ENCODE measurements at places on chromosomes 1 and 21. TPM values are rescaled to one million over a fixed set of nuclear protein-coding genes. Genes with fewer than 3 reads are reported as not detected.

DNA sequence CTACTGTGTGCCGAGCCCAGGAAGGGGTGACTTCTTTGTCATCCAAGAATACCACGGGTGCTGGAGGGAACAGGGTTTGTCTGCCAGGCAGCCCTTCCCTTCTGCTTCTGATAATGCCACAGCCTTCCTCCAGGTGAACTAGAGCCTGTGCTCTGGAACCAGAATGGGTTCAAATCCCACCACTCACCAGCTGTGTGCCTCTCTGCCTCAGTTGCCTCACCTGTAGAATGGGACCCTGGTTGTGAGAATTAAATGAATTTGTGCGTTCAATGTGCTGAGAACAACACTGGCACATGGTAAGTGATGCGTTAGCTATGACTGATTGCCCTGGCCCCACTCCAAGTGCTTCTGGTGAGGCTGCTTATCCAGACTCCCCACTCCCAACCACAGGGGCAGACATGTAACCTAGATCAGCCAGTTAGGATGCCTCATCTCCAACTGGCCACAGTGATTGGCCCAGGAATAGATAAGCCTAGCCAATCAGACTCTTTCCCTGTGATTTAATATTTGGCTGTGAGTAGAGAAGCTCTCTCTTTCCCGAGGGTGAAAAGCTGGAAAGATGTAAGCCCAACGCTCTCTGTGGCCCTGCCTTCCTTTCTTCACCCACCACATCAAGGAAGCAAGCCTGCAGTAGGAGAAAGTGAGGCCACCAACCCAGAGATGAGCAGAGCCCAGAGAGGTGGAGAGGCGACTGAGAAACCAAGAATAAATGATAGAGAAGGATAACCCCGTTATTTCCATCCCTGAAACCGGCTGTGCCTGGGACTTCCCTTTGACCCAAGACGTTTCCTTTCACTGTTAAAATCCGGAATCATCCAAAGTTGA, 20.8 kb upstream of the LAPTM5 start:
- DNase-seq: no peak

DNA sequence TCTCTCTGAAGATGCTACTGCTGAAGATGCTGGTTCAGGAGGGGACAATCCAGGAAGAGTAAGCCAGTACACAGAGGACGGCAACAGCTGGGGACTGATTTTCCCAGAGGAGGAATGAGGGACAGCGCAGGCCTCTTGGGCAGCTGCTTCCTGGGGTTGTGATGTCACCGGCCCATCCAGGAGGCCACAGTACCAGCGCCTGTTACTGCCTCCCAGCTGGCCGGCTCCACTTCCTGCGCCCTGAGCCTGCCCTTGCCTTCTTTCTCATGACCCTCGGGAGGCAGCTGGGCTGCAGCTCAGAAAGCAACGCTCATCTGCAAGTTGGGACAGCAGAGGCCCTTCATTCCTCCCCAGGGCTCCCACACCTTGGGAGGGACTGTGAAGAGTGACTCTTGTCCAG, 21.9 kb upstream of the ID3 start:
- DNase-seq: no peak

- DNase-seq: peak; percentile 40
Observed at GRCh38 chr1:147600119-147601111, 59.1 kb downstream of the BCL9 start.

DNA sequence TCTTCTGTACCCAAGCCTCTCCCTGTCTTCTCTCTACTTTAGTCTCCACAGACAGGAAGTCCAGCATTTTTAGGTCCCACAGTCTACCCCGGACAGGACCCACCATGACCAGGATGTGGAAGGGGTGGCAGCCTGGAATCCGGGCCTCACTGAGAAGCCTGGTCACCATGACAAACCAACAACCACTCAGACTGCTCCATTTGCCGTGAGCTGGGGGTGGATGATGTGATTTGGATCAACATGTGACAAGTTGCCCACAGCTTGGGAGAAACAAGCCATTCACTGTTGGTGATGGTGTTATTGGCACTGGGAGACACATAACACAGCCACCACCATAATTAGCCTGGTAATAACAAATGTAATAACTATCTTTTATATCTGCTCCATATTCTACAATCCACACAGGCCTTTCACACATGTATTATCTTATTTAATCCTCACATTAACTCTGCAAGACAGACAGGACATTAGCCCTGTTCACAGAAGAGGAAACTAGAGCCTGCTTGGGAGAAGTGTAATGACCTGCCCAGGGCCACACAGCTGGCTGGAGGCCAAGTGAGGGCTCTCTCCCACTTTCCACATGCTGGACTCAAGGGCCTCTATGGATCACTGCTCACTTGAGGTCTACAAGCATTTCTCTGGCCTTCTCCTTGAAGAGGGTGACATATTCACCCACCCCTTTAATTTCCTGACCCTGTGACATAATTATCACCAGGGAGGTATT, 22.9 kb downstream of the MEF2D start:
- no peak for DNase-seq

- no peak for DNase-seq
Observed at GRCh38 chr1:31010086-31010989, 55.2 kb downstream of the PUM1 start.

A3GALT2 gene
- not detected for total RNA-seq

NUP210L gene
- 0.09 TPM for total RNA-seq

KIAA1614 gene
- total RNA-seq: 6.2 TPM
